Upper lobe of left lung (tissue), 6 donors: ENCODE measurements at places on chromosomes 16 and 17. TPM values are rescaled to one million over a fixed set of nuclear protein-coding genes. Genes with fewer than 3 reads are reported as not detected.

GRCh38 chr17:11332706-11333105 is 91.7 kb downstream of the SHISA6 start:
- no peaks in the 10 kb centered on the region for H3K4me1 ChIP-seq
- no peaks in the 10 kb centered on the region for H3K36me3 ChIP-seq
- no peak overlapping the region for H3K27ac ChIP-seq
- H3K27me3 ChIP-seq = no peaks in the 10 kb centered on the region
- H3K4me3 ChIP-seq = no peak overlapping the region

GRCh38 chr17:42843358-42843934 is 934 bp upstream of the AOC2 start:
- no peaks in the 10 kb centered on the region for H3K27me3 ChIP-seq
- H3K4me1 ChIP-seq = peaks cover 34% of the 10 kb centered on the region
- peak overlapping the region; percentile 53 for H3K27ac ChIP-seq
- no peak overlapping the region for H3K4me3 ChIP-seq
- peaks cover 73% of the 10 kb centered on the region for H3K36me3 ChIP-seq
- DNase-seq = no peak

The SLFN14 gene
- 1.8 TPM for total RNA-seq

DNA sequence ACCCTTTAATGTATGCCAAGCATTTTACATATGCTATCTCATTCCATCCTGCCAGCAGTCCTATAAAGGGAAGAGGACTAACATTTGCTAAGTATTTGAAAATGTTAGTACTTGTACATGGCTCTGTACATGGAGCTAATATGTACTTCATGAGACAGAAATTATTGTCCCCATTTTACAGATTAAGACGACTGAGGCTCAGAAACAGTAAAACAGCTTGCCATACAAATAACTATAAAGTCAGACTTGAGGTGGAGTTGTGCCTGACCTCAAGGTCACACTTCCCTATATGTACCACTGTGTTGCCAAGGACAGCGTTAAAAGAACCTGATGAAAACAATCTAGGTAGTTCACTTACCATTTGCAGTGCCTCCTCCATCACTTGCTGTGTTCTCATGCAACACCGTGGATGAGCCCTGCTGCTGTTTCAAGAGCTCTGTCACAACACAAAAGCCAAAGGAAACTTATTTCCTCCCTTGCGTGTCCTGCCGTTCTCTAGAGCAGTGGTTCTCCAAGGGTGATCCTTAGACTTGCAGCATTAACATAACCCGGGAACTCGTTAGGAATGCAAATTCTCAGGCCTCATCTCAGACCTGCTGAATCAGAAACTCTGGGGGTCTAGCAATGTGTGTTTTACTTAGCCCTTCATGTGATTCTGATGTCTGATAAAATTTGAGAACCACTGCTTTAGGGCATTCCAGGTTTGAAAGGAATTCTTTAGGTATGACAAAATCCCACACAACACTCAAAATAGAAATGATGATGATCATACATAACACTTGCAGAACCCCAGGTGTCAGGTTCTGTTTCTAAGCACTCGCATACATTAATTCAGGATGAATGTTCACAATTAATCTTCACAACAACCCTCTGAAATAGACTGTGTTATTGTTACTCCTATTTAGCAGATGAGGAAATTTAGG is 51.2 kb upstream of the MTMR4 start:
- H3K36me3 ChIP-seq = no peaks in the 10 kb centered on the region
- peak; percentile 25 for DNase-seq
- no peak overlapping the region for H3K4me3 ChIP-seq
- no peaks in the 10 kb centered on the region for H3K27me3 ChIP-seq

- DNase-seq = no peak
- H3K36me3 ChIP-seq = no peaks in the 10 kb centered on the region
- H3K27ac ChIP-seq = peak overlapping the region; percentile 90
- peaks cover 22% of the 10 kb centered on the region for H3K4me1 ChIP-seq
- peak overlapping the region; percentile 14 for H3K4me3 ChIP-seq
These were observed 609 bp upstream of the FXR2 start for GRCh38 chr17:7615265-7615747.

The TTLL6 gene
- total RNA-seq = 1.1 TPM

GRCh38 chr16:6629110-6629509 is 703.5 kb upstream of the RBFOX1 start:
- H3K27me3 ChIP-seq = no peaks in the 10 kb centered on the region
- no peak for DNase-seq
- H3K4me3 ChIP-seq = no peak overlapping the region
- H3K4me1 ChIP-seq = no peaks in the 10 kb centered on the region

The TP53TG3F gene
- total RNA-seq = not detected

DNA sequence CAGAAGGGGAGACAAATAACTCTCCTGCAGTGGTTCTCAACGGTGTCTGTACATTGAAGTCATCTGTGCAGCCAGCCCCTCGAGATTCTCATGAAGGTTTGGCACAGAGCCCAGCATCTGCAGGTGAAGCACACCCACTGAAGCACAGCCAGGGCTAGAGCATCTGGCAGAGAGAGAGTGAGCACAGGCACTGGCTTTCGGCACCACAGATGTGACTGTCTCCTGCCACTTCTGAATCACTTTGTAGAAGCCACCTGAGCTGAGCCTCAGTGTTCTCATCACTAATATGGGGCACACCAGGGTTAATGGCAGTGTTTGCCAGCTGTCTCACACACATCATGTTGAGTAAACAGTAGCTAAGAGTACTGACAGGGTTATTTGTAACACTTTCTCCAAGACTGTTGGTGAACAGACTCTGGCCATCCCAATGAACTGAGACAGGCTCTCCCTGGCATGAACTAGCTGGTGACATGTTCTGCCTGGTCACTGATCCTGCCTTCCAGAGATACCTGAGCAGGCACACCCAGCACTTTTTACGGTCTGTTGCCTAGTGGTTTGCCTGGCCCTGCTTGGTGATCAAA is 10.9 kb downstream of the HSPB9 start:
- peaks cover 98% of the 10 kb centered on the region for H3K4me1 ChIP-seq
- no peaks in the 10 kb centered on the region for H3K27me3 ChIP-seq
- H3K4me3 ChIP-seq = no peak overlapping the region
- H3K27ac ChIP-seq = peak overlapping the region; percentile 91
- peaks cover 19% of the 10 kb centered on the region for H3K36me3 ChIP-seq

DNA sequence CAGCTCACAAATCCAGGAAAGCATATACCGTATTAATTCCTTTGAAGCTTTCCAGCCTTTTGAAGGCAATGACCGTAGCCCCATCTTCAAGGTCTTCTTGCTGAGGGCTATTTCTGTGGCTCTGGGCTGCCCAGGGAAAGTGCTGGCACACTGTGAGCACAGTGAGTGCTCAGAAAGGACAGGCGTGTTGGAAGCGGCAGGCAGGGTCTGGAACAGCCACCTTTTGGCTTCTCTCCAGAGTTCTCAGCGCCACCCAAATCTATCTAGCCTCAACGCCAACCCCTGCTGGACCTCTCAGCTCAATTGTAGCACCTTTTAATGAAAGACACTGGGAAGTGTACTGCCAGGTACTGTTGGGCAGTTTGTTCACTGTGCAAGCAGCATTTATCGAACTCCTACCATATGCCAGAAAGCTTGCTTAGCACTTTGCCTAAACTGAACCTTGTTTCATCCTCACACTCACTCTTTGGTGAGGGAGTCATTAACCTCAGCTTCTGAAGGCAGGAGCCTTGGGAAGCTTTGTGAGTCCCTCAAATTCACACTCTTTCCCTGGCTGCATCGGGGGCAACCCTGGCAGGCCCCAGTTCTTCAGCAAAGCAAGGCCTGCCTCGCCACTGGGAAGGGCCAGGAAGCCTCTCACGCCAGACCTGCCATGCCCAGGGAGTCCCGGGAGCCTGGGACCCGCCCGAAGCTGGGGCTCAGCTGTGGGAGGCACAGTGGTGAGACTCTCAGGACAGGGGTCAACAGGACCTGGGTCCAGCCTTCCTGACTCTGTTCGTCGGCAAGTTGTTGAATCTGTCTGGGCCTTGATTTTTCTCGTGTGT is 13.5 kb upstream of the CIBAR2 start:
- H3K4me1 ChIP-seq = peaks cover 24% of the 10 kb centered on the region
- no peaks in the 10 kb centered on the region for H3K27me3 ChIP-seq
- no peak overlapping the region for H3K4me3 ChIP-seq
- H3K36me3 ChIP-seq = no peaks in the 10 kb centered on the region
- H3K27ac ChIP-seq = no peak overlapping the region

- no peaks in the 10 kb centered on the region for H3K27me3 ChIP-seq
- peaks cover 21% of the 10 kb centered on the region for H3K4me1 ChIP-seq
- DNase-seq = no peak
- no peak overlapping the region for H3K4me3 ChIP-seq
These were observed 3.9 kb upstream of the ALDH3A2 start for GRCh38 chr17:19644493-19645210.

- H3K36me3 ChIP-seq = peaks cover 4% of the 10 kb centered on the region
- no peak overlapping the region for H3K4me3 ChIP-seq
- H3K4me1 ChIP-seq = no peaks in the 10 kb centered on the region
- H3K27ac ChIP-seq = no peak overlapping the region
- no peak for DNase-seq
These were observed 83.2 kb upstream of the CLEC18A start for GRCh38 chr16:69867784-69868560.

The HOXB6 gene
- total RNA-seq = 11.3 TPM

DNA sequence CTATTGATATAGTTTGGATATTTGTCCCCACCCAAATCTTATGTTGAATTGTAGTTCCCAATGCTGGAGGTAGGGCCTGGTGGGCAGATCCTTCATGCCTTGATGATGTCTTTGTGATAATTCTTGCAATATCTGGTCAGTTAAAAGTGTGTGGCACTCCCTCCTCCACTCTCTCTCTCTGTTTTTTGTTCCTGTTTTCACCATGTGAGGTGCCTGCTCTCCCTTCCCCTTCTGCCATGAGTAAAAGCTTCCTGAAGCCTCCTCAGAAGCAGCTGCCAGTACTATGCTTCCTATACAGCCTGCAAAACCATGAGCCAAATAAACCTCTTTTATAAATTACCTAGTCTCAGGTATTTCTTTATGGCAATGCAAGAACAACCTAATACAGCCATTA is 47.3 kb downstream of the TOM1L2 start:
- H3K27ac ChIP-seq = no peak overlapping the region
- H3K36me3 ChIP-seq = no peaks in the 10 kb centered on the region
- H3K4me3 ChIP-seq = no peak overlapping the region
- no peak for DNase-seq
- peaks cover 44% of the 10 kb centered on the region for H3K4me1 ChIP-seq
- H3K27me3 ChIP-seq = no peaks in the 10 kb centered on the region
